ENCODE measurements at places on chromosomes 3 and 15.
A peak's percentile ranks its signal among the peaks of the same experiment; 100 is the strongest.

GRCh38 chr3:42734263-42734860, 31.8 kb upstream of the HHATL start:
- H3K4me1 ChIP-seq = no peaks in the 10 kb centered on the region
- no peak overlapping the region for H3K4me3 ChIP-seq
- H3K27ac ChIP-seq = no peak overlapping the region

DNA sequence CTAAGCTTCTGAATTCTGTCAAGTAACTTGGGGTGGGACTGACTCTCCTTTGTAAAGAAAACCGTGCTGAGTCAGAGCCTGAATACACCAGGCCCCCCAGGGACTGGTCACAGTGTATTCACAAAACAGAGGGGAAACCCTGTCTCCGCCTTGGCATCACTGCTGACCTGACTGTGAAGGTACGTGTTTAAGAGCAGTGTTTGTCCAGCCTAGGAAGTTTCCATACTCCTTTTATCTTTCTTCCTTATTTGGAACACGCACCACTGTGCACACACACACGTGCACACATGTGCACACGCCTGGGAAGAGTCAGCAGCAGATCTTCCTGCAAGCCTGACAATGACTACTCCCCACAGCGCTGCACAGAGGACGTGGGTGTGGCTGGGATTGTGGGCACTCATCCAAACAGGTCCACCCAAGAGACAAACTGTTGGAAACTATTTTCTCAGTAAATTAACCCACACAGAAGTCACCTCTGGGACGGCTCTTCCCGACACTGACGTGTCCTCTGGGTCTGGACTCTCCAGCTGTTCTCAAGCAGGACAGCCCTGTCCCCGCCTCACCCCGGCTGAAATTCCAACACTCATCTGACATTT, 87.7 kb downstream of the ATP10A start:
- no peak overlapping the region for H3K4me3 ChIP-seq
- H3K27ac ChIP-seq = peak overlapping the region; percentile 44
- no peaks in the 10 kb centered on the region for H3K36me3 ChIP-seq
- peaks cover 7% of the 10 kb centered on the region for H3K4me1 ChIP-seq
- H3K27me3 ChIP-seq = no peaks in the 10 kb centered on the region

GRCh38 chr15:52101542-52102323, 10.8 kb downstream of the BCL2L10 start:
- H3K27me3 ChIP-seq = no peaks in the 10 kb centered on the region
- no peak overlapping the region for H3K27ac ChIP-seq
- H3K4me1 ChIP-seq = peaks cover 10% of the 10 kb centered on the region
- no peak overlapping the region for H3K4me3 ChIP-seq

DNA sequence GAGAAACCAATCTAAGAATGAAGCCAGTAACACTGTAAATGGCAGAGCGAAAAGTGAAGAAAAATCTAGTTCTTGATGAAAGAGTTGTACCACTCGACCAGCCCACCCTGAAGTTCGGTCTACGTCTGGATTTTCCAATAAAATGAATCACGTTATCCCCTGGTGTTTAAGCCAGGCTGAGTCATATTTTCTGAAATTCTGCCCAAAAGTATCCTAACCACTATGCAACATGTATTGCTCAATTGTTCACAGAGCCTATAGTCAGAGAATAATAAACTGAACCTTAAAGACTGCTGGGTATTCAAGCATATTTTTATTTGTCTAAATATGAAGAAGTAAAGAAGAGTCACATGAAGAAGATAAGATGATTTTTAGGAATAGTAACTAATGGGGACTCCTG, 245.7 kb downstream of the FGF12 start:
- no peaks in the 10 kb centered on the region for H3K4me1 ChIP-seq
- no peaks in the 10 kb centered on the region for H3K27me3 ChIP-seq
- no peak for DNase-seq
- H3K4me3 ChIP-seq = no peak overlapping the region

- no peak overlapping the region for H3K4me3 ChIP-seq
- H3K27ac ChIP-seq = peak overlapping the region; percentile 98
- no peaks in the 10 kb centered on the region for H3K27me3 ChIP-seq
- peaks cover 48% of the 10 kb centered on the region for H3K4me1 ChIP-seq
- peaks cover 22% of the 10 kb centered on the region for H3K36me3 ChIP-seq
Observed at GRCh38 chr3:184174284-184174645, 390 bp upstream of the AP2M1 start.

DNA sequence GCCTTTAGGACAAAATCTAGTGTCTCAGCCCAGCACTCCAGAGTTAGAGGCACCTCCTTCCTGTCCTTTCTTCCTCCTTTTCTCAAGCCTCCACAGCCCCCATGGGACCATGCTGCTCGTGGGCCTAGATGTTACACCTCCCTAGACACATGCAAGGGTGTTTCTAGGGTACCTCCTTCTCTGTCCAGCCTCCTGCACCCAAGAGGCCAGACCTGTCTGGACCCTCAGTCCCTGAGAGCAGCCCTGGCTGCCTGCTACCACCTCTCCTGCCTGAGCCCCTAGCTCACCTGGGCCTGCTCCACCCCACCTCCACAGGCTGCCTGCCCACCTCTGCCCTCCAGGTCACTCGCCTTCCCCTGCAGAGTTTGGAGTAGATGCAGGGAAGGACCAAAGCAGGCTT, 5.2 kb downstream of the LOXL1 start:
- H3K4me3 ChIP-seq = no peak overlapping the region
- no peaks in the 10 kb centered on the region for H3K36me3 ChIP-seq
- H3K27me3 ChIP-seq = no peaks in the 10 kb centered on the region
- H3K4me1 ChIP-seq = peaks cover 69% of the 10 kb centered on the region
- no peak for DNase-seq

GRCh38 chr3:33115024-33115768, 1.4 kb downstream of the CRTAP start:
- H3K27ac ChIP-seq = peak overlapping the region; percentile 89
- no peaks in the 10 kb centered on the region for H3K27me3 ChIP-seq
- peaks cover 24% of the 10 kb centered on the region for H3K36me3 ChIP-seq
- no peak for DNase-seq

DNA sequence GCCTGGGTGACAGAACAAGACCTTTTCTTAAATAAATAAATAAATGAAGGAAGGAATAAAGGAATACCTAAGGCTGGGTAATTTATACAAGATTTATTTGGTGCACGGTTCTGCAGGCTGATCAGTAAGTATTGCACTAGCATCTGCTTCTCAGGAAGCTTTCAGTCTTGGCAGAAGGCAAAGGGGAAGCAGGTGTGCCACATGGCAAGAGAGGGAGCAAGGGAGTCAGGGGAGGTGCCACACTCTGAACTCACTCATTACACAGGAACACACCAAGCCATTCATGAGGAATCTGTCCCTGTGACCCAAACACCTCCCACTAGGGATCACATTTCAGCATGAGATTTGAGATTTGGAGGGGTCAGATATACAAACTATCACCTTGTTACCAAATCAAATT, 56.4 kb downstream of the PRKCI start:
- H3K4me3 ChIP-seq = no peak overlapping the region
- no peak overlapping the region for H3K27ac ChIP-seq
- H3K4me1 ChIP-seq = no peaks in the 10 kb centered on the region
- peaks cover 17% of the 10 kb centered on the region for H3K36me3 ChIP-seq

GRCh38 chr3:131349454-131349853, 32.1 kb upstream of the NUDT16 start:
- no peaks in the 10 kb centered on the region for H3K27me3 ChIP-seq
- no peak for DNase-seq
- peaks cover 8% of the 10 kb centered on the region for H3K4me1 ChIP-seq
- H3K36me3 ChIP-seq = no peaks in the 10 kb centered on the region
- no peak overlapping the region for H3K4me3 ChIP-seq

GRCh38 chr3:123951522-123952447, 9.2 kb downstream of the CCDC14 start:
- H3K4me3 ChIP-seq = no peak overlapping the region
- no peaks in the 10 kb centered on the region for H3K4me1 ChIP-seq
- H3K36me3 ChIP-seq = peaks cover 2% of the 10 kb centered on the region
- no peaks in the 10 kb centered on the region for H3K27me3 ChIP-seq
- H3K27ac ChIP-seq = no peak overlapping the region
- DNase-seq = no peak

- DNase-seq = no peak
- no peaks in the 10 kb centered on the region for H3K27me3 ChIP-seq
- H3K4me1 ChIP-seq = peaks cover 7% of the 10 kb centered on the region
- no peaks in the 10 kb centered on the region for H3K36me3 ChIP-seq
- no peak overlapping the region for H3K27ac ChIP-seq
- peak overlapping the region; percentile 72 for H3K4me3 ChIP-seq
Observed at GRCh38 chr15:51095681-51096331, 1.1 kb upstream of the TNFAIP8L3 start.

- no peaks in the 10 kb centered on the region for H3K27me3 ChIP-seq
- peak overlapping the region; percentile 83 for H3K27ac ChIP-seq
- no peaks in the 10 kb centered on the region for H3K36me3 ChIP-seq
- H3K4me1 ChIP-seq = peaks cover 16% of the 10 kb centered on the region
- peak overlapping the region; percentile 78 for H3K4me3 ChIP-seq
Observed at GRCh38 chr3:47475029-47475569, 642 bp downstream of the SCAP start.

DNA sequence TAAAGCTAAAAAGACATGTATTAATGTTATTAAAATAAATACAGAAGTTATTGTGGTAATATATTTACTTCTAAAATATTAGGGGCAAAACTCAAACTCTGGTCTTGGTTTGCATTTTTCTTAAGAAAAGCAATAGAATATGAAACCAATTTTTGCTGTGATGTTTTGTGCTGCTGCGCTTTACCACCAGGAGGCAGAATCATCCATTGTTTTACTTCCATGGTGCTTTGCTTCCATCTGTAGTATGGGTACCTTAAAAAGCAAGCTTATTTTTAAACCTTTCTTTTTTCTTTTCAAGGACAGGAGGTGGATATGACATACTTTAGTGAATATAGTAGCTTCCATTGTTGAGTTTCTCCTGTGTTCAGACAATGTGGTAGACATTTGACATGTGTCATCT, 46.6 kb upstream of the MRPL3 start:
- H3K27me3 ChIP-seq = no peaks in the 10 kb centered on the region
- H3K4me1 ChIP-seq = no peaks in the 10 kb centered on the region
- no peaks in the 10 kb centered on the region for H3K36me3 ChIP-seq
- no peak for DNase-seq
- no peak overlapping the region for H3K27ac ChIP-seq
- no peak overlapping the region for H3K4me3 ChIP-seq

- H3K36me3 ChIP-seq = no peaks in the 10 kb centered on the region
- peaks cover 16% of the 10 kb centered on the region for H3K4me1 ChIP-seq
- H3K27me3 ChIP-seq = no peaks in the 10 kb centered on the region
- DNase-seq = no peak
- peak within 1 kb of the TSS; percentile 51 for H3K4me3 ChIP-seq
Observed at GRCh38 chr3:127915115-127915936, at the start of gene KBTBD12. KBTBD12 (plus strand) TSS chr3:127915232; CDS start chr3:127923062, 7,830 bp downstream.

- DNase-seq = no peak
- H3K27me3 ChIP-seq = no peaks in the 10 kb centered on the region
- no peaks in the 10 kb centered on the region for H3K4me1 ChIP-seq
- no peaks in the 10 kb centered on the region for H3K36me3 ChIP-seq
Observed at GRCh38 chr3:115415246-115415996, 207.9 kb upstream of the GAP43 start.

DNA sequence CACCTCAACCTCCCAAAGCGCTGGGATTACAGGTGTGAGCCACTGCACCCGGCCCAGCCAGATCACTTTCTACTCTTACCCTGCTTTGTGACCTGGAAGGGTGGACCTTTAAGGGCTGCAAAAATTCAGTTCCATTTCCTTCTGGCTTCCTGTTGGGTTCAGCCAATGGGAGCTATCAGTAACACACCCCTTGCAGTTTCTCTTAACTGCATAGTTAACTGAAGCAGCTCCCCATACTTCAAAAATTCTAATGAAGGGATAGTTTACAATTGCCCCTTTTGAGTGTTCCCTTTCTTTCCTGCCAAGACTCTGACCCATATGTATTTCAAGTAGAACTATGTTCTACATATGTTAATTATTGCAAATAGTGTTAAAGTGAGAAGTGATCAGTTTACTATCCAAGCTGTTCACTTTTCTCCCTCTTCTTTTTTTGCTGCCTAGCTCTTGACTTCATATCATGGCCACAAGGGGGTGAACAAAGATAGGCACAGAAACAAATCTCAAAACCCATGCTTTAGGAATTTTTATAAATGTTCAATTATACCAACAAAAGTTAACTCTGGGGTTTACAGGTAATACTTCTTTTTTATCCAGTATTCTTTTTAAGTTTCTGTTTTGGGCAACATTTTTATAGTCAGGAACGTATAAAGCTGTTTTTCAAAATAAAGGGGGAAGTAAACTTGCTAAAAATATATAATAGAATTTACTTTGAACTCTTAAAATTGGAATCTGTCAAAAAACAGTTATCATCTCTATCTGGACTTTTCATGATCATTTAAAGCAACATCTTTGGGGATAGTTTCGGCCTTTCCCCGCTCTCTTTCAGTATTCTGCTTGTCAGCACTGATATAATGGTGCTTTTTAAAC, 8.1 kb downstream of the PGBD4 start:
- H3K4me1 ChIP-seq = no peaks in the 10 kb centered on the region
- H3K27me3 ChIP-seq = no peaks in the 10 kb centered on the region
- no peaks in the 10 kb centered on the region for H3K36me3 ChIP-seq
- no peak overlapping the region for H3K27ac ChIP-seq

- no peak overlapping the region for H3K27ac ChIP-seq
- H3K4me3 ChIP-seq = no peak overlapping the region
- no peak for DNase-seq
- H3K36me3 ChIP-seq = no peaks in the 10 kb centered on the region
- H3K27me3 ChIP-seq = no peaks in the 10 kb centered on the region
Observed at GRCh38 chr15:99763827-99764226, 30.6 kb upstream of the LYSMD4 start.

DNA sequence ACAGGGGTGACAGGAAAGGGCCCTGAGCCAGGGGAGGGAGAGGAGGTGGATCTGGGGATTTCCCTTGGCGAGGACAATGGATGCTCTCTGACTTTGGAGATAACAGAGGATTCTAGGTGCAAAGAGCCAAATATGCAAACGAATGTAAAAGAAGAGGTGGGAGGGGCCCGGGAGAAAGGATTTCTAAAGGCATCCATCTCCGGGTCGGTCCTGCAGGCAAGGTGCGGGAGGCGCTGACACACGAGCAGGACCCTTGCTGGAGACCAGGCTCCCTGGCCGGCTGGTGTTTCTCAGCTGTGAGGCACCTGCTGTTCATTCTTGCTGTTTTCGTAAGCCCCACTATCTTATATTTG, 115.2 kb upstream of the TLE3 start:
- H3K4me1 ChIP-seq = peaks cover 10% of the 10 kb centered on the region
- H3K36me3 ChIP-seq = no peaks in the 10 kb centered on the region
- H3K27me3 ChIP-seq = peaks cover 21% of the 10 kb centered on the region
- no peak overlapping the region for H3K27ac ChIP-seq
- DNase-seq = no peak

DNA sequence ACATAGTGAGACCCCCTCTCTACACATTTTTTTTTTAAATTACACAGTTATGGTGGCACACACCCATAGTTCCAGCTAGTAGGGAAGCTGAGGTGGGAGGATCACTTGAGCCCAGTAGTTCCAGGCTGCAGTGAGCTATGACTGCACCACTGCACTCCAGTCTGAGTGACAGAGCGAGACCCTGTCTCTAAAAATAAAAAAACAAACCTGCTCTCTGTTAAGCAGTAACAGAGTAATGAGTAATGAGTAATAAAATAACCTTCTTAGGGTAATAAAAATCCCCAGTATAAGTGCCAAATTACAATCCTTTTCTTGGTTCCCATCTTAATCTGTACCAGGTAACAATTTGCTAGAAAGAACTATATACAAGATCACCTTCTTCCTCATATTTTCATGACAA, 65.9 kb upstream of the PLXND1 start:
- H3K27me3 ChIP-seq = no peaks in the 10 kb centered on the region
- peaks cover 30% of the 10 kb centered on the region for H3K36me3 ChIP-seq
- H3K4me1 ChIP-seq = peaks cover 26% of the 10 kb centered on the region
- no peak overlapping the region for H3K27ac ChIP-seq
- no peak for DNase-seq
